ENCODE measurements at places on chromosomes 13 and 19. TPM values are rescaled to one million over a fixed set of nuclear protein-coding genes. Genes with fewer than 3 reads are reported as not detected.

- DNase-seq = no peak
These were observed 610.0 kb downstream of the EFNB2 start for GRCh38 chr13:105925496-105925895.

DNA sequence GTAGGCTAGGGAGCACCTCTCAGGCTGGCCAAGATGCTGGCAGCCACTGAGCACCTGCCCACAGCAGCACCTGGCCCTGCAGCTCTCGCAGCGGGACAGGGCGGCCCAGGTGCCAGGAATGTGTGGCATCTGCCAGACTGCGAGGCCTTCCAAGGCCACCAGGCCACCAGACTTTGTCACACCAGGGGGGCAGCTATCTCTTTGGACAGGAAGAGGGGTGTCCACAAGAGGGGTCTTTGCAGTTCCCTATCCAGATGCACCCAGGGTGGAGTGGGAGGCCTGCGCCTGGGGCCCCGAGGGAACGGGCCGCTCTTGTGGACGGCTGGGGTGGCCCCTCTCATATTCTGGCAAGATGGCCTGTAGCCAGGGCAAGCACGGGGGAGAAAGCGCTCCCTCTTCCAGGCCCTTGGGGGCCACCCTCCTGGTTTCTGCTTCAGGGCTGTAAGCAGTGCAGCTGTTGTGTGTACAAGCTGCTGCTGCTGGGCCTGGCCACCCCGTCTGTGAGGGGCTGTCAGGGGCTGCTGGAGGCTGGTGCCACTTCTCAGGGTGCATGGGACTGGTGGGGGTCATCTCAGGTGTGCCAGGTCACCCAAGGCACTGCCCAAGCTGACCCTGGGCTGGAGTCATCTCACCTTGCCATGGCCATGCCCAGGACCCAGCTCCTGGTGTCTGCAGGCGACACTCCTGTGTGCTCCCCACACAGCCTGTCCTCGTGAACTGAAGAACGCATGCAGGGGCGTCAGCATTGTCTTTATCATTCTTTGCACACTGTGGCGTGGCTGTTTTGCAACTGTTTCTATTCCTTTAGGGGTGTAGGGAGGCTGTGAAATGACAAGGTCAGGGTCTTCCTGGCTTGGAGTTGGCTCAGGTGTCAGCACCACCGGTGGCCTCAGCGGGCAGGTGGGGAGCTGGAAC lies 1.8 kb downstream of the TEX29 start:
- no peak for DNase-seq

GRCh38 chr13:51825165-51825592 lies 19.8 kb downstream of the TMEM272 start:
- no peak for DNase-seq

GRCh38 chr13:83877651-83878355 lies 4.5 kb downstream of the SLITRK1 start:
- no peak for DNase-seq

TMEM238 gene
- 0.84 TPM for total RNA-seq

PSG11 gene
- total RNA-seq = not detected
